Stimulated activated CD4-positive, alpha-beta T cell treated with anti-CD3 and anti-CD28 coated beads, Interleukin-12 subunit alpha, Interleukin-12 subunit beta, amount 100 ng/mL, for 24 hours (primary cell): ENCODE measurements at places on chromosomes 7 and 10.

DNA sequence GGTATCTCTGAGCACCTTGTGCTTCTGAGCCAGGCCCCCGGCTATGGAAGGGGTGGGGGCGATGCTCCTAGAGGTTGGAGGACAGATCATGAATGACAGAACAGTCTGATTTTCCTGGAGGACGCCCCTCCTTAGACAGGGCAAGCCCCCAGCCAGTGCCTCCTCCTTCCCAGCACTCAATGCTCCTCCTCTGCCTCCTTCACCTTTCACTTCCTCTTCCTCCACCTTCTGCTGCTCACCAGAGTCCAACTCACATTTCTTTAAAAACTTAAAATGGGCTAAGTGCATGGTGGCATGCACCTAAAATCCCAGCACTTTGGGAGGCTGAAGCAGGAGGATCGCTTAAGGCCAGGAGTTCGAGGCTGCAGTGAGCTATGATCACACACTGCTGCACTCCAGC lies 71.1 kb upstream of the CUX1 start:
- DNase-seq = no peak

- no peak for DNase-seq
These were observed 71.8 kb downstream of the SKAP2 start for GRCh38 chr7:26792576-26792975.

DNA sequence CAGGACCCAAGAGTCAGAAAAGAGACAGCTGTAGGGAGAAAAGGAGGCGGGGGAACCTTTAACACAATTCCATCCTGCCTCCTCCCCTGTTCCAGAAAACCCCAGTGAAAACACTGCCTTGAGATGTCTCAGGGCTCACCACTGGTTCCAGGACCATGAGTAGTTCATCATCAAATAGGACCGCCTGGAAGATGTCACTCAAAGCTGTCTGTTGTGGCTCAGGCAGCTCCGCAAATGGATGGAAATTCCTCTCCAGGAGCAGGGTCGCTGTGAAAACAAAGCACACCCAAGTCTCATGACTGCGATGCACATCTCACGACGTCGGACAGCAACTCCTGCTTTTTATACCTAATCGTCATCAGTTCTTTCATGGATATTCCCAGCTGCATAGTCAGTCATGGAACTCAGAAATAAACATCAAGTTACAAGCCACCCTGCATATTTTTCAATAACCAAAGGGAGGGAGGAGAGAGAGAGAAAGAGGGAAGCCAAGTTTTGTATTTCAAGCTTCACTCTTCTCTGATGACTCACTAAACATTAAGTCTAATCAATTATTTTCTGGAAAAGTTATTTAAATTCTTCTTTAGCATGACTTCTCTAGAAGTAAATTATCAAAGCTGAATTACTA lies 49.2 kb downstream of the GSDME start:
- DNase-seq = no peak

DNA sequence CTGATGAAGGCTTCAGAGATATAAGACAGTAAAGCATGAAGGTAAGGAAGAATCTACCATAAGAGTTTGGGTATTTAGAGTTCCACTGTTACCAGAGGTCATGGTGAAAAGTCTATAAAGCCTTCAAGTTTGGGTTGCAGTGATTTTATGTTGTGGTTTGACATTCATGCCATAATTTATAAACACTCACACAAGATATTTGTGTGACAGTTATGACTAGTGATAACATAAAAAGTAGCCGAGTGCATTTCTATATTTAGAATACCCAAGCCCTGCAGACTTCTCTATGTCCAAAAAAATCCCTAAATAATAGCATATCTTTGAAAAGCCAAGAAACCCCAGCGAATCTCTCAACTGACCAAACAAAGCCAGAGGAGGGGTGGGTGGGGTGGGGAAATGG lies 229.9 kb downstream of the CXCL12 start:
- DNase-seq = no peak

DNA sequence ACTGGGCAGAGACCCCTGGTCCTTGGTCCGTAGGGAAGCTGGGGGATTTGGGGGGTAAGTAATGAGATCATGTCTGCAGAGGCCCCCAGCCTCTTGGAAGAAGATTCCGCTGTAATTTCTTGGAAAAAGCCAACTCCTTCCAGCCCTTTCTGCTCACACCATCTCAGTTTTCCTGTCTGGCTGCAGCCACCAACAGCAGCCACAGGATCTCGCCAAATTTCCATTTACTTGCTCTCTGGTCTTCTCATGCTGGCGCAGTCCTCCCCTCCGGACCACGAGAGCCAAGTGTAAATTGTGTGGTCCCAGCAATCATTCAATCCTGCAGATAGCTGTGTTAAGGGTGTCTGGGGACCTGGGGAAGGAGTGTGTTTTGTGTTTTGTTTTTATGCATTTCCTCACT lies 49.6 kb downstream of the ASB13 start:
- no peak for DNase-seq

DNA sequence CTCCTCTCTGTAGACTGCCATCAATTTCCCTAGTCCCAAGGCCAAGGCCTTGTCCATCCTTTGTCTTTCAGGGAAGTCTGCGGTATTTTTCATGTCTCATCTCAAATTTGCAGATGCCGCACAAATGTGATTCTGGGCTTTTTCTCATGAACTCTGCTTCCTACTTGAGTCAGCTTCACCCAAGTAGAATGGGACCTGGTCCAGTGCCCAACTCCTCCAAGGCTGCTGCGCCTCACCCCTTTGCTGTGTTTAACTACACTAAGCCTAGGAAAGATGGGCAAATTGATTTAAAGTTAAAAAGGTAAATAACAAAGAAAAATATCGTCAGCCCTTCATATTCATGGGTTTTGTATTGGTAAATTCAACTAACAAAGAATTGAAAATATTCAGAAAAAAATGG lies 1092.6 kb upstream of the AUTS2 start:
- no peak for DNase-seq

DNA sequence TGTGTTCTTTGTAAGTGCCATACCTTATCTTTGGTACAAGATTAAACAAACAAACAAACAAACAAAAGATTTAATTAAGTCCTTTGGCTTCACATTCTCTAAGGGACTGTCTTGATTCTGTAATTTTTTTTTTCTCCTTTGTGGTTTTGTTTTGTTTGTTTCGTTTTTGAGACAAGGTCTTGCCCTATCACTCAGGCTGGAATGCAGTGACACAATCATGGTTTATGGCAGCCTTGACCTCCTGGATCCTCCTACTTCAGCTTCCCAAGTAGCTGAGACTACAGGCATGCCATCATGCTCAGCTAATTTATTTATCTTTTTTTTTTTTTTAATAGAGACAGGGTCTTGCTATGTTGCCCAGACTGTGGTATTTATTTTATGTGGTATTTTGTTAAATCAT lies 165.8 kb downstream of the LRRC4 start:
- DNase-seq = no peak

DNA sequence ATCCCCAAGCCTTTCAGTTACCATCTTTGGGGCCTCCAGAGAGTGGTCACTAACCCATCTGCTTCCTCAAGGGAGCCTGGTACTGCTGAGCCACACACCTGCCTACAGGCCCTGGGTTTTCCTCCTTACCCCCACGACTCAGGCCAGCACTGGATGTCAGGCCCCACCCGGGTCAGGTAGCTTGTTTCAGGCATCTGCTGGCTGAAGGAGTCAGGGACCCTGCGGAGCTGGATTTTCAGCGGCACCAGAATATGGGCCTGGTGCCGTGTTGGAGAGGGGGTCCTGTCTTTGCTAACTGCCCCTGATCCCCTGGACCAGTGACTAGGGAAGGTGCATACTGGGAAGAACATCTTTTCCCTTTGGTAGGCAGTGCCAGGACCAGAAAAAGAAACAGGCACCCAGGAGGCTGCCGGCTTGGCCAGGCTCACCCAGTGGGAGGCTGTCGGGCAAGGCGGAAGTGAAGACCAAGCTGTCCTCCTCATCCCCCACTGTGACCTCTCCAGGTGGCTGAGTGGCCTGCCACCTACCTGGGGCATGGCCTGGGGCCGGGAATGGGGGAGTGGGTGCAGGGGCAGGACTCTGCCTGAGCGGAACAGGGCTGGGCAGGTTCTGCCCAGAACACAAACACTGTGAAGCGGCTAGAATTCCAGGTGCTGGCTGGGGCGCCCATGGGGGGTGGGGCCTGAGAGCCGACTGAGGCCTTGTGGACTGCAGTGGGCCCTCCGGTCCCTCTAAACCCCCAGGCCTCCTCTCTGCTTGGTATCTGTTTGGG lies 12.4 kb upstream of the SAMD8 start:
- no peak for DNase-seq

GRCh38 chr7:69934144-69934903 lies 336.0 kb downstream of the AUTS2 start:
- DNase-seq = no peak

DNA sequence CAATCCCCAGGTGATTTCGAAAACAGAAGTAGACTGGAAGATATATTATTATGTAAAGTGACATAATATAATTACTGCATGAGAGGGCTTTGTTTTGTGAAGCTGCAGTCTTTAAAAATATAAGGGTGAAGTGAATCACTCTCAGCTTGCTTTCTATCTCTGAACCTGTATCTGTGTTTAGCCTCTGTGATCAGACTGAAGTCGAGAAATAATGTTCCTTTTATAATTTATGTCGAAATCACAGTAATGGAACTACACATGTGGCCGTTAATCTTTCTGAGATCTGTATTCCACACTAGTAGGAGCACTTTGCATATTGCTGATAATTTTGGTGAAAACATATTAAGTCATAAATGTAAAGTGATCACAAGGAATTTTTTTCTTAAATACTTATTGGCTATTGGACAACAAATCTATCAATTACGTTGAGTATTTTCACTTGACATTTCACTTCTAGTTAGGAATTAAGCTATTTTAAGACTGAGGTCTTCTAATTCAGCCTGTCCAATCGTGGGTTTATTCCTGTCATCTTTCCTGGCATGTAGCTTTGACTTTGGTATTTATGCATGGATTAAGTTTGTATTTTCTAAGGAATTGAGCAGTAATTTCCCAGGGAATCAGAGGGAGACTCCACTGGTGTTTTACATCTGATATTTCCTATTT lies 268.2 kb upstream of the POT1 start:
- DNase-seq = no peak

- DNase-seq = no peak
These were observed 30.4 kb downstream of the FOXK1 start for GRCh38 chr7:4712281-4713182.

DNA sequence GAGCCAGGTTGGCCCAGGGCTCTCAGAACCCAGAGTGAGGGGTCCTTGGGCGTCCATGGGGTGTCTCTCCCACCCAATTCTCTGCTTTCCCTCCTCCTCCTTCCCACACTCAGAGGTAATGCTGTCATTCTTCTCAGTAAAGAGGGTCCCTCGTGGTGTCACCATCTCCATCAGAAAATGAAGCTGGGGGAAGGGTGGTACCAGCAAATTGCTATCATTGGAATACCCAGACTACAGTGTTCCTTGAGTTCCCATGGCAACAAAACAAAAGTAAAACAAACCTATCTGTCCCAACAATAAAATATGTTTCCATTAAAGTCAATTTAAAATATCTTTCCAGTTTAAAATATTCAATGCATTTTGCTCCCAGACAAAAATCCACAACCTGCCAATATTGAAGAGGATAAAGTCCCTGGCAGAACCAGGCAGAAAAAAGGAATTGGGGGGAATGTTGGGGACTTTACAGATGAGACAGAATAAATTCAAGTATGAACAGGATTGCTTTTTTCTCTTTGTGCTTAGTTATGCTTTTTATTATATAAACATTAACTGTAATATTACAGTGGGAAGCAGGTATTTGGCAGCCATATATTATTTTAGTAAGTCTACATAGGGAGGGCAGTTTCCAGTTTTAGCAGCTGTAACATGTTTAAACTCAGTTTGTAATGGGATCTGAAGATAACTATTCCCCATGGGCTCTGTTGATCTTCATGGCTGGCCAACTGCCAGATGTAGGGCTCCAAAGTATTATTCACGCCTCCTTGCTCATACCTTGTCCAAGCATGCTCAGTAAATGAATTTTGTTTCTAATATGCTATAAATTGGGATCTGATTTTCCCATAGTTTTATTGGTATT lies 182.1 kb downstream of the ARID5B start:
- DNase-seq = no peak
